ENCODE measurements at places on chromosomes 7 and 10.
A peak's percentile ranks its signal among the peaks of the same experiment; 100 is the strongest.

DNA sequence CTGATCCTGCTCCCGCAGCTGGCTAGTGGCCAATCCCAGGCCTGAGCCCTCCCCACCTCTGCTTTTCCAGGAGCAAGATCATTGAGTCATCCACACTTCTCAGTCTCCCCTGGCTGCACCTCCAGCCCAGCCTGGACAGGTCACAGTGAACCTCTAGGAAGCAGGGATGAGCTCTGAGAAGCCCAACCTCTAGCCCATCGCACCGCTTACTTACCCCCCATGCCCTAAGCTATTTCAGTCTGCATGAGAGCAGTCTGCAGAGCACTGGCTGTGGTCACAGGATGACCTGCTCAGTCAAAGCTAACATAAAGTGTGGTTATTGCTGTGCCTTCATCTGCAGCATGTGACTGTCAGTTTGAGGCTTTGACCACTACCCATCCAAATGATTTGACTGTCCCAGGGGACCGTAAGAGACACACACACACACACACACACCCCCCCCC is 129.2 kb downstream of the SORBS1 start:
- no peak for DNase-seq

DNA sequence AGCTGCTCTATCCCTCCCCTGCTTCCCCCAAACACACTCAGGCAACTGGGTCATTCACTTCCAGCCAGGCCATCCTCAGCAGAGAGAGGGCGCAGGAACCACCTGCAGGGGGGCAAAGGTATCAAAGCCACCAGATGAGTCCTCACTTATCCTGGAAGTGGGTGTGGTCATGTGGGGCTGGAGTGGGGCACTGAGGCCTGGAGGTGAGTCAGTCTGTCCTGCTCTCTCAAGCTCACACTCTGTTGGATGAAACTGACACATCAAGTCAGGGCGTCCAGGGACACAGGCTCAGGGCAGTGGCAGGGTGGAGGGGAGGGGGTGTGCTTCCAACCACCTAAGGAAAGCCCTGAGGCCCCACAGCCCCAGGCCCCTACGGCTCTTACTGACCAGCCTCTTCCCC is 8.0 kb upstream of the ELFN1 start:
- no peak for DNase-seq

GRCh38 chr10:59283456-59284091 is 78.8 kb downstream of the FAM13C start:
- DNase-seq = no peak

DNA sequence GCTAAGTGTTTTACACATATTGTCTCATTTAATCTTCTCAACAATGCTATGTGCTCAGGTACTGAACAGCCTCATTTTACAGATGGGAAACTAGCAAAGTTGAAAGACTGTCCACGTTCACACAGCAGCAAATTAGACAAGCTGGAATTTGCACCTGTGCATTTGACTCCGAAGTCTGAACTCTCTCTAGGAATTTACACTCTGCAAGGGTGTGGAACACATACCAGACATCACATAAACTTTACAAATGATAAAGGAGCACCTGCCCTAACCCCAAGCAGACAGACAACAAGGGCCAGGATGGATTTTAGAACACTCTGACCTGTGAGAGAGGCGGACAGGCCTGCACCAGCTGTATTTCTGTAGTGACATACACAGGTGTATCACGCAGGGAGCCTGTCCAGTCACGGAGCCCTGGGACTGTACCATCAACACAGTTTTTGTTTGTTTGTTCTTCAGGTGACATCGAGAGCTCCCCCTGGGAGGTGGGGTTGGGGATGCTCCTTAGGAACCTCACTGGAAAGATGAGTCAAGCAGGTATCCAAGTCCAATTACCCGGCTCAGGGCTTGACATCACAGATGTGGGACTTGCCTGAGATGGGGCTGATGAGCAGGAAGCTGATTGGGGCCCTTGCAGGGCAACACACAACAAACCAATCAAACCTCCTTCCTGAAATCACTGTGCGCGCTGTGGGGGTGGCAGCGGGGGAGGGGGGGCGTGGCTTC is 31.0 kb downstream of the MKI67 start:
- no peak for DNase-seq

DNA sequence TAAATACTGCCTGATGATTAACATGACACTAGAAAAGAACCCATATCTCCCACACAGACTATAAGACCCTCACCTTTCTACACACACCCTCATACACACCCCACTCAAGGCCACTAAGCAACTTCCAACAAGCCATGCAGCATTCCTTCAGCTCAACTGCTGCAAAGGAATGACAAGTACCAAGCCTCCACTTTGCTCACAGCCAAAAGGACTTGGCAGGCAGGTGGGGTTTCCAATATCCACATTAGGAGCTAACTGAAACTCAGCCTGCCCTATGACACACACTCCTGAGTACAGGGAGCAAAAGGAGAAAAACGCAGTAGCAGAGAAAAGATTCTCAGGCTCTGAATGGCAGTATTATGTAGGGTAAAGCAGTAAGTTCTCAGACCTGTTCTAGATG is 13.4 kb downstream of the USP54 start:
- DNase-seq = no peak

DNA sequence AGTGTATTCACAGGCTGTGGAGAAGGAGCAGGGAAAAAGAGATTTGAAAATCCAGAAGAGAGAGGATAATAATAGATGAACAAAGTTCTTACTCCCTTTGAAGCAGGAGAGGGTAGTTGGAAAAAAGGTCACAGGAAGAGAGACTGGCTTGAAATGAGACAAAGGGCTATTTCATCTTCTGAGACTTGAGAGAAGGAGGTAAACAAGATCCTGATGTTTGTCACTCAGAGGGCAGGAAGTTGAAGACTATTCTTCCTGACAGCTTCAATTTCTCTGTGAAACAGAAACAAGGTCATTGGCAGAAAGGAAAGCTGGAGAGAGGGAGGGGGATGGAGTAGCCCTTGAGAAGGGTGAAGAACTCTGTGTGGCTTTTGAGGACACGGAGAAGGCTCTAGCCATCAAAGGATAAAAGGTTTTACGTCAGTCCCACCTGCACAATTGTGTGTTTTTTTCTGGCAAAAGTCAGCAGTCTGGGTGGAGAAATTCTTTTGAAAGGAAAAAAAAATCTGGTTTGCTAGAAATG is 216.1 kb upstream of the STEAP4 start:
- DNase-seq = no peak

DNA sequence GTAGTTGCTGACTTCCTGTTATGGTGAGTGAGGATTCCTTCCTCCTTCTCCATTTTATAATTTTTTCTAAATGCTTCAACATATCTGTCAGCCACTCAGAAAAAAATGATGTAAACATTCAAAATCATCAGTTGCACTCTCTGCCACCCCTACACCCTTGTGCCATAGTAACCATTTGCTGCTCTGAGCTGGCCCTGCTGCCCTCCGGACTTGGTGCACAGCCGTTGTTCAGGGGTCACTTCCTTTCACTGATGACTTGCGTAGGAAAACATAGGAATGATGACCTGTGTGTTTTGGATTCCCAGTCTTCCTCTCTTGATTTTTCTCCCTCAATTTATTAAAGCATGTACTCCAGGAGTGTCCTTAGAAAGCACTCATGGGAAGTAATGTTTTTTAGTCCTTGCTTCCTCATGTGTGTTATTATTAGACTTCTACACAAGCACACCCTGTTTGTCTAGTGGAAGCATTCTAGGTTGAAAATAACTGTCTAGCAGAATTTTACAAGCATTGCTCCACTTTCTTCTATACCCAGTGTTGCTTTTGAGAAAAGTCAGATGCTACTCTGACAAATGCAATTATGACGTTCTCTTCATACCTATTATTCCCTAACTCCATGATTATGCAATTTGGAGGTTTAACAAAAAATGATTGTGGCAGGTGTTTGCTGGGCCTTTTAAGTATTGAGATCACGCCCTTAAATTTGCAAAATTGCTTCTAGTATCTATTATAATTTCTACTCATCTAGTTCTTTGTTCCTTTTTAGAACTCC is 62.6 kb upstream of the MTPN start:
- no peak for DNase-seq

DNA sequence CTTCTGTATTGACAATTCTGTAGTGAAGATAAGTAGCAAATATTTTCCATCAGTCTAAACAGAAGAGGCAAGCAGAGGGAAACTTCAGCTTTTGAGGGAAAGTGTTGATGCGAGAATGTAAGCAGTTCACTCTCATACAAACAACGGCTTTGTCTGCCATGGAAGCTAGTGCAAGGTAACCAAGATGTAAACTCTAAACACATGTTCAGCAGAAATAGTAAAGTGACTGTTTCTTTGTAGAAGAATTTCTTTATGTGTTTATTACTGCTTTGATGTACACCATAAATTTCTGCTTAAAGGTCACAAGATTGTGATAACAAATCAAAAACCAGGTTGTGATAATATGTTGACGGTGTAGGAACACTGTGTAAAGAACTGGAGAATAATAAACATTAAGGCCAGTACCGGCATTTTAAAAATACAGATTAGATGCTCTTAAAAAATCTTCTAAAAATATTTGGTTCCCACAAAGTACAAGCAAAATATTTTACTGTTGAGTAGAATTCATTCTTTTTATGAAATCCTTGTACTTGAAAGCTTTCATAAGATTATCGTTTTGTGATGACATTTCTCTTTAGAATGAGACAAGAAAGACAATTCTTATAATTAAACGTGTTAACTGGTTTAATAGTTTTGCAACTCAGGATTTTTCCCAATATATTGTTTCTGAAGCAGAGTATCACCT is 34.2 kb downstream of the SEMA3C start:
- no peak for DNase-seq

- no peak for DNase-seq
Observed at GRCh38 chr7:868189-868486, 8.2 kb upstream of the GET4 start.

- DNase-seq = no peak
Observed at GRCh38 chr7:108145401-108145800, 15.2 kb upstream of the LAMB4 start.

DNA sequence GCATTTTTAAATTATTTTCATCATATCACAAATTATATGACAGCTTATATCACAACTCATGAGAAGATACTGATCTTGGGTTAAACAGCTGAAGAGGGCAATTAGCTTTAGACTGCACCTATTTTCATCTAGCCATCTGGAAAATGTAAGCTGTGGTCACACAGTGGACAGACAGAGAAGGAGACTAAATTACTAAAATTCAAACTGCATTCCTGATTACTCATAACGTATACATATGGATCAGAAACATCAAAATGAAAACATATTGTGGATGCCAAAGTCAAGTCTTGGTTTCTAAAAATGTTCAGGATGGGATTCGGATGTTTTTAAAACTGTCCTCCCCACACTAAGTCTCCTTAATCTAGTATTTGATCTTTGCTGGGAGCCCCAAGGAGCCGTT is 6.6 kb downstream of the BBIP1 start:
- DNase-seq = peak; percentile 64

DNA sequence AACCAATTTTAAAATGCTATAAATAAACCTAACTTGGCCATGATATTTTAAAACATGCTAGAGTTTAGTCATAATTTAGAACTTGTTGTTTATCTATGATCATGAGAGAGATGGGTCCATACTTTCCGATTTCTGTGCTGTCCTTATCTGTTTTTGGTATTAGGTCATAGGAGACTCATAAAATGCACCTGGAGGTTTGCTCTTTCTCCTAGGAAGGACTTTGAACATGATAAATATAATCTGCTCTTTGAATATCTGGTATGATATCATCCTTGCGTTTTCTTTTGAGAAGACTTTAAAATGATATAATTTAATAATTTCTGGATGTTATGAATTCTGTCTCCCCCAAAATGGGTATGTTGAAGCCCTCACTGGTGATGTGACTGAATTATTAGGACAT is 9.0 kb upstream of the ANTXRL start:
- DNase-seq = no peak

DNA sequence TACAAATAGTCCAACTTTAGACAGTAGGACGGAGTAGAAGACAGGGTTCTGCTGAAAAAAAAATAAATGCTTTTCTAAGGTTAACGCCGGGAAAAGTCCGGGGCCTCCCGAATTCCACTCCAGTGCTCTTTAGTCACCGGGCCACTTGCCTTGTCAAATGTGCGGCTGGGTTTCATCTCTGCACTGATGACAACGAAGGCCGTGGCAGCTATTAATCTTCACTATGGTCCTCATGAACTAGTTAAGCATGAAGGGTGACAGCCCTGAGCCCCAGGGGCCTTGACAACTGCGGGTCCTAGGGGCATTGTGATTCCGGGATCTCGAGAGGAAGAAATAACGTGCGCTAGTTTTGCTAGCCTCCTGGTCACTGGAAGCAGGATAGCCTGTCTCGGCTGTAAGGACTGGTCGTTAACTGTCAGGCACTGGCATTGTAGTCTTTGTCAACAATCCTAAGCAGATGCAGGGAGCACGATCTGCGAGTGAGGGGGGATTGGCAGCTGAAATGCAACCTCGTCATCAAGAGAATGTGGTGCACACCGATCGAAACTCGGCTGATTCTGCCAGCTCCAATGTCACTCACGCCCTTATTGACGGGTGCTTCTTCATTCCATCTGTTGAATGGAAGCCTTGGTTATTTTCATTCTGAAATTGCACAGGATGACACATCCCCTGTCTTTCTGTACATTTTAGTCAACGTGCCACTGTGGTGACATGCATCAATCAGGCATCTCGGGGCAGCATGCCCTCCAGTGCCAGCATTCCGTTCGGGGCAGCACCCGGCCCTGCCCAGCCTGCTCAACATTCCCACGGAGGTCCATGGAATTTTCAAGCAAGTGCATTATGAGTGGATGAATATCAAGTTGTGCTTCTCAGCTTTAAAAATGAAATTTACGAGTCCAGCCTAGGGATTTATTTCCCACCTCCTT is 51.6 kb upstream of the MGMT start:
- DNase-seq = no peak

DNA sequence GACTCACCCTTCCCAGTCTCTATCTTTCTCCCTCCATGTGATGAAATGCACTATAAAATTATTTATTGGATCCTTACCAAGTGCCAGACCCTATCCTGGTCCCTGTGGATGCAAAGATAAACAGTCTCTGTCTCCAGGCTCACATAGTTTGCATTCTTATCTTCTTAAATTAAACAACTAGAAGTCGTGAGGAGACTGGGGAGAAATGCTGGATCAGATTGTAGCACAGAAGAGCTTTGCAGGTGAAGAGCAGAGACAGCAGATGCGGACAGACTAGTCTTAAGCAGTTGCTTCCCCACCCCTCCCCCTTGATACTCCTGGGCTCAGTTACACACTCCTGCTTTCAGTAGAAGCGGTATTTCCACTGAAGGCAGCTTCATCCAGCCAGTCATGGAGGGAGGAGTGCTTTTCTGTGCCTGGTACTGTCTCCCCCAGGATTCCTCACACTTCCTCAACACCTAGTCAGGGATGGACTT is 20.8 kb upstream of the CDK1 start:
- peak; percentile 61 for DNase-seq

DNA sequence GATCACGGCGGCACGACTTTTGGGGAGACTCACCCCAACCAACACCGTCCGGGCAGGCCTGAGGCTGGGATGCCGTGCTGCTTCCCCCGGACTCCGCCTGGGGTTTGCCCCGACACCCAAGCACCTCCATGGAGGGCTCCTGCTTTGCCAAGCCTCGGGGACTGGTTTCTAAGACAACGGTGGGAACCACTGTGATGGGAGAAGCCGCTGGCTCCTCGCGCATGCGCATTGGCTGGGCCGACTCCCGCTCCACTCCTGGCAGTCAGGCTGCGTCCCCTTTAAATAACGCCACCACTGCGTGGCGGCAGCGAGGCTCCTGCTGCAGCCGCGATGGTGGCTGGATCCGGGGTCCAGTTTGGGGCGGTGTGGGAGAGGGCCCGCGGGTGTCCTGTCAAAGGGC is 201.0 kb downstream of the ZNF716 start:
- no peak for DNase-seq

Measured in fibroblast of skin of left quadriceps (primary cell).